Stimulated activated CD8-positive, alpha-beta memory T cell treated with anti-CD3 and anti-CD28 coated beads, Interleukin-7, amount 100 ng/mL, for 4 hours (primary cell): ENCODE measurements at places on chromosomes 16 and 17.

- DNase-seq: no peak
These were observed 35.4 kb upstream of the CDH15 start for GRCh38 chr16:89135971-89136765.

DNA sequence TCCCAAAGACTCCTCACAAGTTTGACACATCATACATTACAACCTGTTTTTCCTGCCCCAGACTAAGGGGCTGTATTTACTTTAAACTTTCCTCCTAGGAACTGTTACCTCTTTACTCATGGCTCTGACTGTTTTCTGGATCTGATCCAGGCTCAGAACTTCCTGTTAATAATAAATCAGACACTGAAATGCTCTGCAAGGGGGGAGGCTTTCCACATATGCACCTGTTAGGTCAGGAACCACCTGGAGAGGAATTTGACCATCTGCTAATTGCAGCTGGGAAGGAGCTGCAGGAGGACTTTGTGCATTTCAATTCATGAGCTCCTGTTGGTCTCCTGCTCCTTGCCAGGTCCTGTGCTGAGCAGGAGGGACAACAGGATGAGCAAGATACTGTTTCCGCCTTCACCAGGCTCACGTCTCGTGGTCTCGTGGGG is 476.9 kb upstream of the CDH5 start:
- DNase-seq: no peak

DNA sequence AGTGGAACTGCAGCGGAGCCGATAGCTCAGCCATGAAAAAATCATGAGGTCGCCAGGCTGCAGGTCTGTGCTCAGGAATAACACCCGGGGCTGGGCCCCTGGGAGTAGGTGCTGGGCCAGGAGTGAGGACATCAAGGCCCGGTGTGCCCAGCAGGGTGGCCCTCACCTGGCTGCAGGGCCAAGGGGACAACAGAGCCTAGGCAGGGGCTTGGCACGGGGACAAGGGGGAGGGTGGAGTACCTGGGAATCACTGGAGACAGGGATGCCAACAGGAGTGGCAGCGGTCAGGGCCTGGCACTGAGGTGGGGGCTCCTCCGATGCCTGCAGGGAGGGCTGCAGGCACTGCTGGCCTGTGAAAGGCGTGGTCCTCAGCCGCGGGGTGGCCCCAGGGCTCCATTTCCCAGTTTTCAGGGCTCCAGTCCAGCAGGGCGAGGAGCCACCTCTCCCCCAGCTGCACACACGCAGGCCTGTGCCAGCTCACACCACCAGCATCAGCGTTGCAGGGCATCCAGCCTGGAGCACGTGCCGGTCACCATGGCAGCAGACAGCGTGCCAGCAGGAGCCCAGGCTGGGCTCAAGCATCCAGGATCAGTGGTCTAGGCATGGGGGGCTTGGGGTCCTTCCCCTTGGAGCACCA is 4.7 kb upstream of the FSCN2 start:
- no peak for DNase-seq

- no peak for DNase-seq
These were observed 224.5 kb upstream of the CNTNAP4 start for GRCh38 chr16:76052725-76053124.

DNA sequence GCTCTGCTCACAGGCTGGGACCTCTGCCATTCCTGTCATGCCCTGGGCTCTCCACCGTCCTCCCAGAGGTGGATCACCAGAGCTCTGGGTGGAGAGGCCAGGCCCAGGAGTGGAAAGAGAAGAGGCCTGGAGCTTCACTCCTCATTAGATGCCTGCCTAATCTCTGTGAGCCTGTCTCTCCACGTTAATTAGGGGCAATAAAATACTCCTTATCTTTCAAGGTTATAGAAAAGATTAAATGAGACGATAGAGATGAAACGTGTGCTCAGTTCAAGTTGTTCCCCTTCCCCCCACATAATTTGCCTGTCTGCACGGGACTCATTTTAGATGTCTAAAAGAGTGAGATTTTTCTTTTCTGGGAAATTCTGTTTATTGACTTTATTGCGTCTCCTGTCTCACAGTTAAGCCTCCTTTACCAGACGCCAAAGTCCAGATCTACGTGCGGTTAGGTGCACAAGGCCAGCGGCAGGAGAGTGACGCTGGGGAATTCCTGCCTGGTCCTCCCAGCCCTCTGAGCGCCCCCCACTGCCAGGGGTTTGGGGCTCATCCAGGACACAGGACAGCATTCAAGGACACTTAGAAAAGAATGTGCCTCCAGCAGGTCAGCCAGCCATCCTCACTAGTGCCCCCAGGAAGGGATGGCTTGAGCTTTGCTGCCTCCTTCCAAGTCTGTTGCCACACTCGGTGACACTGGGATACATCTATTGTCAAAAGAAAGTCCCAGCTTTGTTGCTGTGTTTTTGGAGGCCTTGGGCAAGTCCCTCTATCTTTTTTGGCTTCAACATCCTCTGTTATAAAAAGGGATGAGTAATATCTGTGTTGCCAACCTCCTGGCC is 42.3 kb downstream of the TBX4 start:
- no peak for DNase-seq

DNA sequence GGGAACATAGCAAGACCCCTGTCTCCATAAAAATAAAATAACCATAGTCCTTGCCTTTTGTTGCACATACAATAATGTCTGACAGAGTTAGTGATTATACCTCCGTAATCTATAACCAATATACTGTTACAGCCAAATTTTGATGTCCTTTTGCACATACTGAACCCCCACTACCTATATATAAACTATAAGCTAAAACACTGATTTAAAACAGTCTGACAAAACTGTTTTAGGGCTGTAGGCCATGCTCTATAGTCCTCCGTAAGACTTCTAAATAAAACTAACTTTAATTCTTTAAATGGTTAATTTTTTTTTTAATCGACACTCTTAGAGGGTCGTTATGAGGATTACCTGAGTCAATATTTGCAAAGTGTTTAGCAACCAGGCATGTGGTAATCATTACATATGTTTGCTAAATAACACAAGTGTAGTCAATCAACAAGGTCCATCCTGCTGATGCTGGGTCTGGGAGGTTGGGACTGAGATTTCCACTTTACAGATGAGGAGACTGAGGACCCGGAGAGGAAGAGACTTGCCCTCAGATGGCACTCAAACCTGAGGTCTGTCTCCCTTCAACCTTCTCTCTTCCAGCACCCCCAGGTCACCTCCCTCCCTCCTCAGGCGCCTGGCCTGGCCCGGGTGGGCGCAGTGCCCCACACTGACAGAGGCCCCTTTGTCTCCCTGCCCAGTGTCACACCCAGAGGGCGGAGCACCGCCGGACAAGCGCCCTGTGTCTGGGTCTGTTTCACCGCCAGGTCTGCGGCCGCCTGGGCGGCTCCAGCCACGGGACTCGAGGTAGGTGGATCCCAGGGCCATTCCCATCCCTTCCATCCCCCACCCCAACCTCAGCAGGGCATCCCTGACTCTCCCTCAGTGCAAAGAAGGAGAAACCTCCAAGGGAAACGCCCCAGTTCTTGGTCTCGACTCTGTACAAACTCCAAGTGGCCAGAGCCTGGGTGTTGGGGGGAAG is 10.3 kb downstream of the ZNF385C start:
- no peak for DNase-seq

GRCh38 chr16:54645345-54645744 is 285.3 kb upstream of the IRX5 start:
- DNase-seq: no peak

GRCh38 chr16:78900966-78901365 is 699.6 kb downstream of the MAF start:
- no peak for DNase-seq

DNA sequence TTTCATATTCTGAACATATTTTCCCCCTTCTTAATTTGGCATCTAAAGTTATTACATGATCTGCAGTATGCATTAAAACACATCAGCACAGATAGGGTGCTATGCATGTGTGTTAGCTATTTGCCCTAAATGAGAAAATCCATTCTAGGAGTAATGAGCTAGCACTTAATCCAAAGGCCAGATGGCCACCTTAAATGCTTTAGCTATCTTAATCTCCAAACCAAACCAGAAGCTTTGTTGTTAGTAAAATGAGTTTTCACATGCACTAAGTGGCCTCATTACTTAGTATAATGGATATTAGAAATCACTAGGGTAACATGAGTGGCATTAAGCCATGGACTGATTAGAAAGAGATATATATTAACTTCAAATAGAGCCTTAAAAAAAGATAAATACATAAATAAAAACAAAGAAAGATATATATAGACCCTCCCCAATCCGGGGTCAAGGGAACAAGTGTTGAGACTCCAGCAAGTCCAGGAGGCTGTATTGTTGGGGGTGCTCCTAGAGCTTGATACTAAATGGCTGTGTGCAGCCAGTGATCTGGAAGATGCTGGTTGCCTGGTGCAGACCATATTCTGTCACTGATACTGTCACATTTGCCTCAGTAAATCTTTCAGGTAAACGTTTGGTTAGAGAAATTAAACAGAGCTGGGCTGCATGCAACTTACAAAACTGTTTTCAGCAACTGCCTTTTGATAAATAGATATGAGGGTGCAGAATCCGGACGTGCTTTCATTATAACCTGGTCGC is 67.3 kb downstream of the MYH10 start:
- no peak for DNase-seq

GRCh38 chr17:17703140-17703919 is 22.1 kb downstream of the RAI1 start:
- no peak for DNase-seq

- DNase-seq: no peak
These were observed 11.0 kb downstream of the CYB561 start for GRCh38 chr17:63434951-63435571.
